ENCODE measurements at places on chromosomes 5 and 9.

- no peak for DNase-seq
Measured at GRCh38 chr5:64834037-64834436, 65.3 kb downstream of the CWC27 start.

DNA sequence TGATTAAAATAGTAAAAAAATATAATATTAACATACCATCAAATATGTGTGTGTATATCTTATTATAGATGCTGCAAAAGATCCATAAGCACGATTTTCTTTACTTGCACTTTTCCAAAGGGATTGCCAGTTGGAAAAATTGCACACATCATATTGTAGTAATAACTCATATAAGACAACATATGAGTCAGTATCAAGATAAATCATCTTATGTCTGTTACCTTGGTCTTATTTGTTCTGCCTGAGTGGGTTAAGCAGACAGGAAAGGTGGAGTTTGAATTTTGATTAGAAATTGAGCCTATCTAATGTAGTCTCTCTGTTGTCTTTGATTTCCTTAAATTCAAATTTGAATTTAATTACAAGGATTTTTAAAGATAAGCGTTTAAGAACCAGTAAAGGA lies 24.6 kb downstream of the LYSMD3 start:
- no peak for DNase-seq

DNA sequence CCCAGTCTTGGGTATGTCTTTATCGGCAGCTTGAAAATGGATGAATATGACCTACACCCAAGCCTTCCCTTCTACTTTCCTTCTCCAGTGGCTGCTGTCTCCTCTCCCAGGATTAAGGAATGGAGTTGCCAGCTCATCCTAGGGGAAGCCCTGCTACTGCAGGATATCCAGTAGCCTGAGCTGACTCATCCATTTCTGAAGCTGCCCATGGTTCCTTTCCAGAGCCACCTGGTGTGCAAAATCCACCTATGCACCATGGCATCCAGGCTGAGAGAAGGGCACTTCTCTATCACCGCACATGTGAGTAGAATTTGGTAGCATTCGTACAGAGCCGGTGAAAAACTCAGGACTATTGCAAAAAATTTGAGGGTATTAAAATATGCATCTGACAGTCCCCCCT lies 290.8 kb downstream of the YTHDC2 start:
- no peak for DNase-seq

GRCh38 chr9:127855522-127855921 lies 1.1 kb upstream of the ENG start:
- no peak for DNase-seq

DNA sequence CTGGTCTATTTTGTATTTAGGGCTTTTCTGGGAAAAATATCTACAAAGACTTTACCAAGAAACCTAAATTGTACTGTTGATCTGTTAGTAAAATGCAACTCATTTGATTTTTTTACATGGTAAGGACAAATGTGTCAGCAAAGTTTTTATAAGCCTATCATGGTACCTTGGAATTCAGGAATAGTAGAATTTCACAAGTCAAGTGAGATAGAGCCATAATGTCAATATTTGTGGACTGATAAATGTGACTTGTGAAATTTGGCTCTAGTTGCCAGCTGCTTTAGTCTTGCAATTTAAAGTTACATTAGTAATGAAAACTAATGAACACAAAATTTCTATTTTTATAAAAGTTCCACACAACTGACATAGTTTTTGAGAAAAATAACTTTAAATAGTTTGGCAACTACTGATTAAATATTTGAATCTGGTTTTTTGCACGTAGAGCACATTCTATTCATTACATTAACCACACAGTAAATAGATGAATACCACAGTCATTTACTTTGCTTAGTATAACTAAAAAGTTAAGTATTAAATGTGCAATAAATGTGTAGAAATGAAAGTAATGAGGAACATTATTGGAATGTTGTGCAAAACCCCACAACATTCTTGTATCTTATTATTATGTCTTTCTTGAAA lies 41.2 kb upstream of the RIOK2 start:
- no peak for DNase-seq

- DNase-seq: no peak
Measured at GRCh38 chr9:70586476-70586875, 172.0 kb upstream of the KLF9 start.

GRCh38 chr9:134872482-134873231 lies 8.0 kb upstream of the FCN2 start:
- no peak for DNase-seq

DNA sequence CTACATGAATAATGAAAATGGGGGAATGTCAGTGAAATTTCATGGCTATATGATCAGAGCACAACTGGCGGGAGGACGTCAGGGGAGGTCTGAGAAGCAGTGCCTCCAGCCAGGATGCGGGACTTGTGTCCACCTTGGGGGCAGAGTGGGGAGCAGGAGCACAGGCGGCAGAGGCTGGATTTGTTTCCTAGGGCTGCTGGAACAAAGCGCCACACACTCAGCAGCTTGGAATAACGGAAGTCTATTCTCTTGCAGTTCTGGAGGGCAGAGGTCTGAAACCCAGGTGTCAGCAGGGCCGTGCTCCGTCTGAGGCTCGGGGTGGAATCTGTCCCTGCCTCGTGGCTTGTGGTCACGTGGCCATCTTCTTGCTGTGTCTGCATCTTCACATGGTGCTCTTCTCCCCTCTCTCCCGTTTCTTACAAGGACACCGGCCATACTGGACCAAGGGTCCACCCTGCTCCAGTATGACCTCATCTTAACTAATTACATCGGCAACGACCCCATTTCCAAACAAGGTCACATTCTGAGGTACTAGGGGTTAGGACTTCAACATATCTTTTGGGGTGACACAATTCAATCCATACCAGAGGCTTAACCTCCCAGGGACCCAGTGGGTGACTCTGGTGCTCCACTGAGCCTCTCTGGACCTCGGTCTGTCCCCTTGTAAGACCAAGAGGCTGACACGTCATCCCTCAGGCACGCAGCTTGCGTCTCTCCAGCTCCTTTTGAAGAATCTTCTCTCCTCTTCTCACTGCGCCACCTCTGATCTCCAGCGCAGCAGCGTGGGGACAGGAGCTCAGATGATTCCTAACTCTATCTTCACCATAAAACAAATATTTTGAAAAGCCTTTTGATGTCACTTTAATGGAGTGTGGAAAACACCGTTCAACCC lies 202.5 kb downstream of the CDK5RAP2 start:
- no peak for DNase-seq

GRCh38 chr5:57495285-57496086 lies 12.9 kb upstream of the ACTBL2 start:
- no peak for DNase-seq

DNA sequence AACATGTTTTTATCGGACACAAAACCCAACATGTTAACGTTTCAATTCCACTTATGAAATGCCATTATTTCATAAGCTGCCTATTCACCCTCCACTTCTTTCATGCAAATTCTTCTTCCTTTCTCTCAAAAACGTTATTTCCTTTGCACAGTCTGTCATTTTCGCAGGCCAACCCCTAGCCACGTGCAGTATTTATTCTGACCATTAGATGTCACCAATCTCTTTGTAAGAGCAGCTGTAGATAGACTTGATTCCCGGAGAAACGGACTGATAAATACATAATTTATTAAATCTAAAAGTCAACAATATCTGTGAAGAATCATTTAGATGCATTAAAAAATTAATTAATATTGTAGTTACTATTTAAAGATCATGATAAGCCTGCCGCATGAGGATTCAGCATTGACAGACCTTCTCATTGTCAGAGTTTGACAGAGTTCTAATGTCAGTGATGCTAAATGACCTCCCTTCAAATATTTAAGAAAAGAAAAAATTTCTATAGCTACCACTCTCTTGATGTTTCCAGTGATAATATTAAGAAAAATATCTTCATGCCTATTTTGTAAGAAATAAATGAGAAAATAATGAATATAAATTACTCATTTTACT lies 933.6 kb downstream of the CDH12 start:
- no peak for DNase-seq

- no peak for DNase-seq
Measured at GRCh38 chr5:86971034-86971571, 296.6 kb upstream of the RASA1 start.

GRCh38 chr9:114016629-114017423 lies 61.3 kb downstream of the AMBP start:
- DNase-seq: no peak

GRCh38 chr9:126361810-126362238 lies 35.2 kb downstream of the MVB12B start:
- DNase-seq: no peak

DNA sequence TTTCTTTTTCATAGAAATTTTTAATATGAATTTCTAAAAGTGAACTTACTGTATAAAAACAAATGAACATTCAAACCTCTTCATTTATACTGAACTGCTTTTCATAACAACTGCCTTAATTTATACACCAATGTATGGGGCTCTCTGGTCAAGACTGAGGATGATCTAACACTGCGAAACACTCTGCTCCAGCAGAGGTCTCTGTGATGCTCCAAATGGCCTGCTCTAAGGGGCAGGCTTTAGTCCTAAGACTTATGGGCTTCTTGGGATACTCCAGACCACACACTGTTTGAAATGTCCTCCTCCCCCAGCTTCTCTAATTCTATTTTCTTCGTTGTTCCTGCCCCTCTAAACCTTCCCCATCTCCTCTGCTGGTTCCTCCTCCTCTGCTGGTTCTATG lies 58.5 kb downstream of the LIFR start:
- DNase-seq: no peak

- DNase-seq: no peak
Measured at GRCh38 chr5:7802855-7803254, 48.1 kb downstream of the CFAP90 start.

- no peak for DNase-seq
Measured at GRCh38 chr9:98594546-98595160, 114.1 kb downstream of the GABBR2 start.

- no peak for DNase-seq
Measured at GRCh38 chr5:143108498-143109128, 294.9 kb downstream of the NR3C1 start.

- no peak for DNase-seq
Measured at GRCh38 chr5:142314606-142315005, 10.2 kb downstream of the SPRY4 start.

DNA sequence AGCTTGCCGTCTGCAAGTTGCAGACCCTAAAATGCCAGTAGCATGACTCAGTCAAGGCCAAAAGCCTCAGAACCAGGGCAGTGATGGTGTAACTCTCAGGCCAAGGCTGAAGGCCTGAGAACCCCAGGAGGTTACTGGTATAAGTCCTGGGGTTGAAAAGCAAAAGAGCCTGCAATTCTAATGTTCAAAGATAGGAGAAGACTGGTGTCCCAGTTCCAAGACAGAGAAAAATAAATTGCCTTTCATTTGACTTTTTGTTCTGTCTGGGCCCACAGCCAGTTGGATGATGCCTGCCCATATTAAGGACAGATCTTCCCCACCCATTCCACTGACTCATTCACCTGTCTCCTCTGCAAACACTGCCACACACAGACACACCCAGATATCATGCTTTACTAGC lies 673.2 kb downstream of the CDH18 start:
- no peak for DNase-seq

GRCh38 chr5:6829150-6829784 lies 116.0 kb downstream of the TENT4A start:
- DNase-seq: no peak

- no peak for DNase-seq
Measured at GRCh38 chr5:80760680-80761079, 105.9 kb upstream of the DHFR start.

DNA sequence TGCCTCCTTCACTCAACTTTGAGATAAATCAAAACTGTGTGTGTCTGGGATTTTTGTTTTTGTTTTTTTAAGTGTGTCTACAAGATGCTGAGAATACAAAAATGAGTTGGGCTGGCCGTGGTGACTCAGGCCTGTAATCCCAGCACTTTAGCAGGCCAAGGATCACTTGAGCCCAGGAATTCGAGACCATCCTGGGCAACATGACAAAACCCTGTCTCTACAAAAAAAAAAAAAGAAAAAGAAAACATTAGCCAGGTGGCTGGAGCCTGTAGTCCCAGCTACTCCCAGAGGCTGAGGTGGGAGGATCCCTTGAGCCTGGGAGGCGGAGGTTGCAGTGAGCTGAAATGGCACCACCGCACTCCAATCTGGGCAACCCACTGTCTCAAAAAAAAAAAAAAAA lies 21.0 kb downstream of the HNRNPK start:
- no peak for DNase-seq

GRCh38 chr5:31362529-31362900 lies 169.0 kb downstream of the CDH6 start:
- DNase-seq: no peak

- no peak for DNase-seq
Measured at GRCh38 chr9:34663303-34663605, 797 bp upstream of the CCL27 start.

GRCh38 chr5:171871711-171872110 lies 86.1 kb downstream of the SMIM23 start:
- DNase-seq: no peak

- DNase-seq: no peak
Measured at GRCh38 chr5:141826674-141827073, 51.5 kb downstream of the PCDH1 start.

GRCh38 chr9:126000731-126001580 lies 253.8 kb downstream of the PBX3 start:
- no peak for DNase-seq

GRCh38 chr5:37966291-37966690 lies 126.5 kb upstream of the GDNF start:
- no peak for DNase-seq

GRCh38 chr9:34962546-34962945 lies 4.5 kb downstream of the PHF24 start:
- no peak for DNase-seq

GRCh38 chr9:80946496-80947170 lies 742.7 kb downstream of the TLE1 start:
- no peak for DNase-seq

- no peak for DNase-seq
Measured at GRCh38 chr9:93260263-93261066, 76.5 kb downstream of the WNK2 start.

DNA sequence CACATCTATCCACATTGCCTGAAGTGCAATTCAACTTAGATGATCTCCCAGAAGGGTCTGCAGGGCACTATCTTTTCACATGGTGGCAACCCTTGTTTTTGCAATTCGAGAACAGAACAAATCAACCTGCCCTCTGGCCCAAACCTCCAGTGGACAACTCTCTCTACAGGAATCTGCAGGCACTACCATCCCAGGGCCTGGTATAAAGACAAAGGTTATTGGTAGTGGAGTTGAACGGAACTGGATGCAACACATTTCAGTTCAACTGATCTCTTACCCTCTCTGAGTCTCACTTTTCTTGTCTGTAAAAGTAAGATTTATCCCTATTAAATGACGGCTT lies 153.2 kb upstream of the EGFLAM start:
- no peak for DNase-seq

DNA sequence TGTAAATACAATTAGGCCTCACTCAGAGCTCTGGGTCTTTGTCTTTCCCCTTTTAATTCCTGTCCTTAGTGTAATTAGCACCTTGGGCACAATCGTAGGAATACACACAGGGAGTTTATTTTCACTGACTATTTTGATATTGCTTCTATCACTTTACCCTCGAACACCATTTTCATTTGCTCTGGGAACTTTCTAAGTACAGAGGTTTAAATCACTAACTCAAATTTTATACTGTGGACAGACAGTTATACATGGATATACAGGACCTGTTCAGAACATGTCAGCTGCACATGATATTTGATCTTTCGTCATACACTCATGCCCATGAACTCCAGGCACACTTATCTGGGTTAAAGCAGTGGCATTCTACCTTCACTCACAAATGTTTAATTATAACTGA lies 217.8 kb upstream of the TMEM161B start:
- no peak for DNase-seq

All from stimulated activated CD4-positive, alpha-beta T cell treated with anti-CD3 and anti-CD28 coated beads, Interleukin-1b, Interleukin-23, amount 100 ng/mL, for 1 hour (primary cell).